ENCODE measurements at places on chromosomes 3 and 15.
A peak's percentile ranks its signal among the peaks of the same experiment; 100 is the strongest.

DNA sequence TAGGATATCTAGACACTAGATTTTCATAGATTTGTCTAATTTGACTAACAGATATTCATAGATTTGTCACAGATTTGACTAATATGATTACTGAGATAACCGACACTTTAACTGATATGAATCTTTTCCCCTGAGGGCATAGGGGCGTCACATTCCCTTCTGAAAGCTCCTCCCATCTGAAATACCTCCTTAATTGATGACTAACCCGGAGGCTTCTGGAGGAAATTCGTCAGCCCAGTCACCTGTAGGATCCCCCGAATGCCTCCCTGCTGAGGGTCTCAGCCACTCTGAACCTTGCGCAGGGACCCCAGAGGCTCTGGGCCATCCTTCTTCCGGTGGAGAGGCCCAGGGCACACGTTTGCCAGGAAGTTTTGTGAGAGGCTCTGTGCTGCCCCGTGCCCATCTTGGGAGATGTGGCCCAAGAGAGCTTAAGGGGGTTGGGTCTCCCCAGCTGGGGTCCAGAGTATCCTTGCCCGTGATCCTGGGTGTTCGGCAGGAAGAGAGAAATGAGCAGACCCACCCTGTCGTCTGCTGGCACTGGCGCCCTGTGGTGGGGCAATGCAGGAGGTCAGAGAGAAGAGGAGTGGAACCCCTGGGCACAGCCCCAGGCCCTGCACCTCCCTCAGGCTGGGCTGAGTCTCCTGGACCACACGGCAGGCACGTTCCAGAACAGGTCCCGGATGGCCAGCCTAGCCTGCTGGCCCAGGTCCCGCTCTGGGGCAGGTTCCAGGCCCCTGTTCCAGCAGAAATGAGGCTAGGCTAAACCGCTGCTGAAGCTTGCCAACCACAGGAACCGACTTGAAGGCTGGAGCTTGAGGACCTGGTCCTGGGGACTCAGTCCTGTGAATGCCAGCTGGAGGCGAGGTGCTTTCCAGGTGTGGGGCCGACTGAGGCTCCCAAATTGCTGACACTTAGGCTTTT is 1.7 kb downstream of the PLA2G4D start:
- DNase-seq: no peak

GRCh38 chr15:81642451-81642990 is 268.5 kb upstream of the TMC3 start:
- no peak for DNase-seq

DNA sequence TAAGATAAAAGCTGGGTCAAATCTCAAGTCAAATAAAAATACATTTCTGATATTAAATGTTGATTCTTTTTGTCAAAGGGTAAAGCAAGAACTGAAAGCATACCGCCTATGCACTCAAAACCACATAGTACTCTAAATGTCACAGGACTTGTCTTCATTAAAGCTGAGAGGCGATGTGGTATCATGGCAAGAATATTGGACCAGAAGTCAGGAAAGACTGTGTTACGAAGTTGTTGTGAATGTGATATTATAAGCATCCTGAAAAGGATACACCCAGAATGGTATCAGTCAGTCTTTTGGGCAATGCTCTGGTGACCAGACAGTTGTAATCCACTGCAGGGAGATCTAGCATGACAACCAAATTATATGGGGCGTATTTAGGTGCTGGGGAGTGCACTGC is 33.8 kb downstream of the TIGIT start:
- DNase-seq: no peak

DNA sequence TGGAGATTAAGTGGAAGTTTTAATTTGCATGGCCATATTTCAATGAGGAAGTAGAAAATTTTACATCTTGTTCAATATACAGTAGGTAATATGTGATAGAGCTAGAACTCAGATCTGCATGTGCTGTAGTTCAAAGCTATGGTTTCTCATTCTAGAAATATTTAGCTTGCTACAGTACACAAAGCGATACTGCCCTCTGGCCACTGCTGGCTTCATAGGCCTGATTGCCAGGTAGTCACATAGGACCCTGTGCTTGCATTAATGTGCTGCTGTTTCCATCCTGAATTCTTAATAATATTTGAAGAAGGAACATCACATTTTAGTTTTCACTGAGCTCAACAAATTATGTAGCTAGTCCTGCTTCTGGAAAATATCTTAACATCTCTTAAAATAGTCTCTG is 87.0 kb downstream of the PLSCR2 start:
- no peak for DNase-seq

DNA sequence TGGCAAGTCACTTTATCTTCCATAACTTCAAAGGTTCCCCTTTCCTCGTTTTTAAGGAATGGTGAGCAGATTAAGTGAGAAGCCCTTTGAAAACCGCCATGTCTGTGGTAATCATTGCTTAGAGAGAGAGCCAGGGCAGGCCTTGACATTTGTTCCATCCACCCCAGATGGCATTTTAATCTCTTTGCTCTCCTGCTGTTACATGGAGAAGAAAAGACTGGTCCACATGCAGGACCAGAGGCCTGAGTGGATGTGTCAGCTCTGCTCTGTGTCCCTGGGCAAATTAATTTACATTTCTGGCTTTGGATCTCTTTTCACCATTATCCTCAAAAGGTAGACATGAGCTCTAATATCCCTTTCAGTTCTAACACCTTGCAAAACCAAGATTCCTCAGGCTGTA is 157.3 kb upstream of the LPP start:
- DNase-seq: no peak

DNA sequence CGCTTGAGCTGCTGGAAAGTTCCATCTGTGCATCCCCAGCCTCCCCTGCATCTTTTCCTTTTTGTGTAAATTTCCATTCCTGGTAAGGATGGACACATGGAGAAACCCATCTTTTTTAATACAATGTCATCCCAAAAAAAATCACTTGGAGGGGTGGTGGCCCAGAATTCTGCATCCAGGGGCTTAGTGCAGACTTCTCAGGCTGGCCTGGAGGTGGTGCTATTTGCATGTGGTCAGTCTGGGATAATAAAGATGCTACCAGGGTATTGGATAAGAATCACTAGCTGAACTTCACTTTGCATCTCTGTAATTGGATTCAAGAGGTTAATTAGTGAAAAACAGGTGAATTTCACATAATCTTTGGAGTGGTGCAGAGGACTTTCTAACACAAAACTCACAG is 1.8 kb upstream of the ZSCAN2 start:
- DNase-seq: peak; percentile 50

- peak; percentile 31 for DNase-seq
Observed at GRCh38 chr3:5974630-5975322, 787.3 kb downstream of the EDEM1 start.

DNA sequence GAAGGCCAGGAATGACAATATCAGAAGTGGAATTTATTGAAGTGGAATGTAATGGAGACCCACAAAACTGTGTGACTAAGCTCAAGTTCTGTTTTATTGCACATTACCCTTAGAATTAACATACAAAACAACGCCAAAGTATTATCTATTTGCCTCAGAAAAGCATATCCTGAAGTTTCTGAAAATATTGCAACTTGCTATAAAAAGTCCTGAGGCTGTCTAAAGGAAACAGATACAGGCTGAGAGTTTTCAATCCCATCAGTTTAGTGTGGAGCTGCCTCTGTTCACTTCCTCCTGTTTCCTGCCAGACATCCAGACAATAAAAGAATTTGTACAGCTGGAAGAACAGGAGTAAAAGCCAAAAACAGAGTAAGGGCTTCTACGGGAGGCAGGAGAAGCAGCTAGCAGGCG is 108.8 kb downstream of the FBN1 start:
- no peak for DNase-seq

GRCh38 chr15:68626283-68626682 is 47.5 kb downstream of the CORO2B start:
- DNase-seq: no peak

DNA sequence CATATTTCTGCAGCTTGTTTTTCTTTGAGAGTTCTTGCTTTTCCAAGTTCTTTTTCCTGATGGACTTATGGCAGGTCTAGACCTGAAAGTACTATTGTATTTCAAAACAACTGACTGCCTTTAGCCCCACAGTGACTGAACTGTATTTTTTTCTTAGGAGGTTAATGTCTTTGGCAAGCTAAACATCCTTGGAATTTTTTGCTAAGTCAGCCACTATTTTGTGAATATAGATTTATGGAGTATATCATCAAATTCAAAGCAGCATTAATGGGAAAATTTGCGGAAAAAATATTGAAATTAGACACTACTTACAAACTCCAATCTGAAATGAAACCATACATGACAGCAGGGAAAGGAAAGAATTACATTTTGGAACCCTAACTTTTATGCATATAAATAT is 8.6 kb downstream of the PIK3CA start:
- DNase-seq: no peak

DNA sequence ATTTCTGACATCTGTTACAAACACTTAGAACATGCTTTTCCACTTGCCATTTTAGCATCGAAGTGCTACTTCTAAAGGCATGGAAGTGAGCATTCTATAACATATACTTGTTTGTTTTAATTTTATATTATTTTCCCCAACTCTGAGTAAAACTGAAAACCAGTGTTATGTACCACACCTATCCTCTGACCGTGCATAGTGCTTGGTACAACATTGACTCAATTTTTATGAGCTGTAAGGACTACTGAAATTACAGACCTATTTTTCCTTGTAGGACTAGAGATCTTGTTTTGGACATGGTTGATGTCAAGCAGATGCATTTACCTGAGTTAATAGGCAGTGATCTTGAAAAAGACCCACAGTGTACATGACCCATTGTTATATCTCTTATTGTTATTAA is 51.5 kb upstream of the CCNB2 start:
- no peak for DNase-seq
